ENCODE measurements at places on chromosomes 7 and 10. TPM values are rescaled to one million over a fixed set of nuclear protein-coding genes. Genes with fewer than 3 reads are reported as not detected.
A peak's percentile ranks its signal among the peaks of the same experiment; 100 is the strongest.

The PTF1A gene
- polyA plus RNA-seq: not detected

DNA sequence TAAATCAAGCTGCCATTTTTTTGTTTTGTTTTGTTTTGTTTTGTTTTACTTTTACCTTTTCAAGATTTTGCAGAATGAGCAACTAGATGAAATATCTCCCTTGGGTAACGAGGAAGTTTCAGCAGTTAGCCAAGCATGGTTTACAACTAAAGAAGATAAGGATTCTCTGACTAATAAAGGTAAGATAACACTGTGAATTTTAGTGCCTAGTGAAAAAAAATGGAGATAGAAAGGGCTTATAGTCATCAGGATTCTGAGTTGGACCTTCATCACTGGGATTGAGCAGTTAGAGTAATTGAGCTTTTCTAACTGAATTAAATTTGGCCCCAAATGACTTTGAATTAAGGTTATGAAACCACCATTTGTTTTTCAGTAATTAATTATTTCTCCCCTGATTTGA, 21.2 kb downstream of the DMTF1 start:
- no peak for DNase-seq

- DNase-seq: no peak
Observed at GRCh38 chr10:69791812-69792211, 9.9 kb upstream of the COL13A1 start.

GRCh38 chr7:23471106-23471859, 992 bp upstream of the IGF2BP3 start:
- DNase-seq: peak; percentile 86

DNA sequence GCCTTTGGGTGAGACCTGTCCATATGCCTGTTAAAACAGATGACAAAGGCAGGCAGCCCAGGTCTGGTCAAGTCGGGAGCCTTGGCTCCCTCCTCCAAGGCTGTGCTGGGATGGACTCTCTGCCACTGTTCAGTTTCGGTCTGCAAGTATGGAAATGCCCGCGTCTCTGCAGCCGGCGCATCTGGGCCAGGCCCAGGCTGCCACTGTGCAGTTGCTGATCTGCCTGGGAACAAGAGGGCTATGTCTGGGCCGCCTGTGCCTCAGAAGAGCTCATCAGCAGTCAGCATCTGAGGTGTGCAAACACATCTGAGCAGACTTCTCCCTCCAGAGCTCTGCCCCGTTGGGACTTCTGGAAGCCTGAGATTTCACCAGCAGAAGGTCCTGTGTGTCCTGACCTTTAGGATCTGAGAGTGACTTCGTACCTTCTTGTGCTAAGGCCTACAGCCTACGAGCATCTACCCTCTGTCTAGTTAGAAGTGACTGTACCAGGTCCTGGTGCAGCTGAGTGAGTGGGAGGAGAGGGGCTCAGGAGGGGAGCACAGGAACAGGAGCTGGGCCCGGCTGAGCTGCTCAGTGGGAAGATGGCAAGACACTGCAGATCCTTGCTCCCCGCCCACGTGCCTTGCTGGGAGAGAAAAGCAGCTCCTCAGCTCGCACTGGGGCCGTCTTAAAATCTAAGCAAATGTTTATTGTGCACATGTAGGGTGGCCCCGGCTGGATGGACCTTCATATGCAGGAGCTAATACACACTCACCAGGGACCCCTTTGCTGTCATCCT, 50.9 kb downstream of the DOCK1 start:
- no peak for DNase-seq

The UCMA gene
- not detected for polyA plus RNA-seq

The IRF5 gene
- 2.1 TPM for polyA plus RNA-seq

DNA sequence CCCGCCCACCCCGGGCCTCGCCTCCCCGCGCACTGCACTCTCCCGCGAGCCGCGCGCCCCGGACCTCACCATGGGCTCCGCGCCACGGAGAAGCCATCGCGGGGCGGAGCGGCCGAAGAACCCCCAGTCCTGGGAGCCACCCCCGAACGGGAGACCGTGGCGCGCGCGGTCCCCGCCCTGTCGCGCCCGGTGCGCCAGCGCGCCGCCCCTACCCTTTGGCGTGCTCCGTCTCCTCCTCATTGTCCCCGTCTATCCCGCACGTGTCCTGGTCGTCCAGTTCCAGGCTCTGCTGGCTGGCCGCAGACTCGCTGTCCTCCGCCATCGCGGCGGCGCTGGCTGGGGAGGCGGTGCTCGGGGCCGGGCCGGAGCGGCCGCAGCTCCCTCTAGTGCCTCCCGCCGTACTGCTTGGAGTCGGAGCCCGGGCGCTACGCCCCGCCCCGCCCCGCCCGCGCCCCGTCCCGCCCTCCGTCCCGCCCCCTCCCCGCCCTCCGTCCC, at the start of gene NMT2:
Gene NMT2, minus strand, starts transcription at position 403 of the 495 bp plus-strand sequence. Its CDS starts 81 bp downstream, at position 322.
- DNase-seq: peak; percentile 87

All from right lung (tissue), 10 donors.